Activated CD4-positive, alpha-beta T cell treated with anti-CD3 and anti-CD28 coated beads, Interleukin-2, amount 50 U/mL, for 16 hours (primary cell): ENCODE measurements at places on chromosomes 2 and 18.

DNA sequence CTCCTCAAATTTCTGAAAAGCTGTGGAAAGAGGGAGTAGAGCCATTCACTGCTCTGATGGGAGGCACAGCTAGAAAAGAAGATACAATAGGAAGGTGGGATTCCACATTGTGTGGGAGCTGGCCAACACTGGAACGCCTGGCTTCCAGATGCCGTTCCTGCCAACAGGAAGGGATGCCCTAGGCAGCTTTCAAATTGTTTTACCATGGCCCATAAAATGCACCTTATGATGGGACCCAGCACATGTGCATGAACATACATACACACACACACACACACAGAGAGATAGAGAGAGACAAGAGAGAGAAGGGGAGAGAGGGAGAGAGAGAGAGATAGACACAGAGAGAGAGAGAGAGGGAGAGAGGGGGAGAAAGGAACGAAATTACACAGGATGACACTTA is 86.1 kb upstream of the BZW1 start:
- DNase-seq, result no peak

DNA sequence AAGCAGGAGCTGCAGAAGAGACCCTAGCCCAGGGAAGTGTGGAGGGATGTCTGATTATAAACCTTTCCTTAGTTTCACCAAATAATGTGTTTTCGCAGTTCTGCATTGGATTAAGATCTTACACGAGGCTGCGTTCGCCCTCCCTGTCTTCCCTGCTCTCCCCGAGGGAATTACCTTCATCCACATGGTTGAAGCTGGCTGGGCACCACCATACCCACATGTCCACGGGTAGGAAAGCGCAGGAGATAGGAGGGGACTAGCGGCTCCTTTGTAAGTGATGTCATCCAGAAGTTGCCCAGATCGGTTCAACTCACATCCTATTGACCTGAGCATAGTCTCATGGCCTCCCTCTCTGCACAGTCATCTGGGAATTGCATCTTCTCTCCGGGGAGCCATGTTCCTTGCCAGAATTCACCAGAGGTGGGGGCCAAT is 1.1 kb downstream of the TTL start:
- peak; percentile 40 for DNase-seq

DNA sequence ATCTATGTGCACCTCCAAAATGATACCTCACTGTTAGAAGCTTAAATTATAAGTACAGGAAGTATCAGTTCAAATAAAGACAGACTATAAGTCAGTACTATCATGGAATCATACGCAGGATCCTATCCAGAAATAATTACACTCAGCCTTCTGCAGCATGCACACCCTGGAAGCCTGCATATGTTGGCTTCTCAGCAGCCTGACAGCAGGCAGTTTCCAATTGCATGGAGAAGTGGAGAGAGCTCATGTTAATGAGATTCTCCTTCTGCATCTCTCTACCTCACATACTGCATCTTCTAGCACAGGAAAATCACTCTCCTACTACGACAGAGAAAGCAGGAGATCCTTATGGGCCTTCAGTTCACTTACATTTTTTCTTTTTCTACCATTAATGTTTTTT is 20.5 kb downstream of the NR4A2 start:
- no peak for DNase-seq

- DNase-seq, result no peak
These were observed 304.0 kb downstream of the DYSF start for GRCh38 chr2:71757351-71757750.

- no peak for DNase-seq
These were observed 254.3 kb downstream of the SOX11 start for GRCh38 chr2:5946225-5947115.

DNA sequence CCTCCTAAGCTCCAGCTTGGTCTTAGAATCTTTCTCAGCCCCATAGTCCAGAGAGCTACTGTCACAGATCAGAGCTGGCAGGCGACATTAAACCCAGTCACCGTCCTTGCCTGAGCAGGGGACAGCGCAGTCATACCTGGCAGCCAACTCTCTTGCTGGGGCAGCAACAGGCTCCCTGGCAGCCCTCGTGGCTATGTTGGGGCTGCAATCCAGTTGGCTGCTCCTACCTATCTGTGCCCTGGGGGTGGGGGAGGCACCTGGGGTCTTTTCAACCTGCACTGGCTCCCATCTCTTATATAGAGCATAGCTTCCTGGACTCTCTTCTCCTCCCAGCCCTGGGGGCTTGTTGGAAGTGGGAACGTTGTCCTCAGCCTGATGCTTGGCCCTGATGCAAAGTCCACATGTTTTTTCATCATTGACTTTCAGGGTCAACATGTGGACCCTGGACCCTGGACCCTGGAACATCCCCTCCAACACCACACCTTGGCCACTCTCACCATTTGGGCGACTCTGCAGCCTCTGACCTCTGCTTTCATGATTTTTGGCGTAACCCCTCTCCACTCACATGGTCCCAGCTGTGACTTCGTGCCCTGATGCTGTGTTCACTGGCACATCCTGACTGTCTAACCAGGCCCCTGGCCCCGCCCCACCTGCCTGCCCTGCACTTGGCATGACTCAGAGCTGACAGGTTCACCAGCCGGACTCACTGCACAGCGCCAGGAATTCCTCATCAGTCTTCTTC is 45.6 kb downstream of the ATOH8 start:
- peak; percentile 6 for DNase-seq

GRCh38 chr2:12436935-12437561 is 279.7 kb upstream of the TRIB2 start:
- DNase-seq, result no peak

GRCh38 chr2:41735476-41735875 is 312.3 kb upstream of the PKDCC start:
- no peak for DNase-seq

GRCh38 chr2:69693059-69693774 is 48.7 kb upstream of the ANXA4 start:
- no peak for DNase-seq

DNA sequence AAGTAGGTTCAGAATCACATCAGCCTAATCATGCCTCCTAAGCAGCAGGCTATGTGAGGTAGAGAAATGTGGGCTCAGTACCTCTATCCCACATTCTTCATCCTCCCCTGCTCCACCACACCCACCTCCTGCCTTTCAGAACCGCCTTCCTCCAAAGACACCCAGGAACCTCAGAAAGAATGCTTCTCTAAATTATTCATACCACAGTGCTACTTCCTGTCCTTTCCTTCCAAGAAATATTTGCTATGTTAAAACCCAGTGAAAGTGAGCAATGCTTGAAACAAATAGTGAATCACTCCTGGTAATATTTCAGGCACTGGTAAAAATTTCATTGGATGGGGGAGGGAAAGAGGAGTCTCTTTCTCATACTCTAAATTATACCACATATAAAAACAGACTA is 24.0 kb upstream of the CREB1 start:
- DNase-seq, result peak; percentile 74

DNA sequence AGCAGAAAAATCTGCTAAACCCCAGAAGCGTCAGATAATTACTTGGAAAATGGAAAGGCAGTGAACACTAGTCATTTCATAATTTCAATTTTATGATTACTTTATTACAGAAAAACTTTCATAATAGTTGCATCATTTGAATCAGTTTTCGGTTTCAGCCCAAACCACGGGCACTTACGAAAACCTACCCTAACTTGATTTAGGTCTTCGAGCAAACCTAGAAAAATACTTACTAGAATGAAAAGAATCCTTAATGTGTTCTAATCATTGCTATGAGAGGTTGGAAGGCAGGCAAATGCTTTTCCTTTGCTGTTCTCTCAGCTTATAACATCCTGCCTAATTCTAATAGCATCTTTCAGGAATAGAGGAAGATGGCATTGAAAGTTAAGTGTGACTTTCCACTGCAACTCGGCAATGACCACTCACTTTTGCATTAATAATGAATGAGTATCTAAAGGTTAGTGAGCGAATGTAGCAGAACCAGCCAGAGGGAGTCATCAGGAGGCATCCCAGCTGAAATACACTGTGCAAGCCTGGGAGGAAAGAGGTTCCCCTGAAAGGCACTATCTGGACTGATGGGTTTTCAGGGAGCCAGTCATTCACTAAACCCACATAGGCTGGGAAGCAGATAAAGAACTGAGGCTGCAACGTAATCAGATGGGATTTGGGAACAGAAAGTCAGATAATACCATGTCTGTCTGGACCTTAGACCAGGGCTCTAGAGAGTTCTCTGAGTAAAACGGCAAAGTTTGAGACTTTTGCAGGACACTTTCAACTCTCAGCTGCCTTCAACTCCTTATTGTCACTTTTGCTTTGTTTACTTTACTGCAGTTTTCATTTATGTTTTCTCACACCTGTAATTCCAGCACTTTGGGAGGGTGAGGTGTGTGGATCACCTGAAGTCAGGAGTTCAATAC is 520.8 kb downstream of the RNF144A start:
- DNase-seq, result peak; percentile 82

- DNase-seq, result no peak
These were observed 162.0 kb downstream of the SH3BP4 start for GRCh38 chr2:235113854-235114253.

DNA sequence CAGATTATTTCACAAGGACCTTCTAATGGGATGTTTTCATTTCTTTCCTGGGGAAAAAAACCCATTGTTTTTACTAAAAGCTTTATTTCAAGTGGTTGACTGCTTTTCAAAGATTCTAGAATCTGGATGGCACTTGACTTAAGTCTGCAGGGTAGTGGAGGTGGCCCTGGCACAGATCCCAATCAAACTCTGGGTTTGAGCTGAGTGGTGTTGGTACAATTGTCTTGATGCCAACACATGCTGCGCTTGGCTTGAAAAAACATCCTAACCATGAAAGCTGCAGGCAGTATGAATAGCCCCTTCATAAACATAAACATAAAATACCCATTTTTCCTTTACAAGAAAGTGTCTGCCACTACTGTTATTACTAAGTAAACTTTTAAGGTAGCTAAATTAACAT is 3.6 kb downstream of the PAPOLG start:
- no peak for DNase-seq

DNA sequence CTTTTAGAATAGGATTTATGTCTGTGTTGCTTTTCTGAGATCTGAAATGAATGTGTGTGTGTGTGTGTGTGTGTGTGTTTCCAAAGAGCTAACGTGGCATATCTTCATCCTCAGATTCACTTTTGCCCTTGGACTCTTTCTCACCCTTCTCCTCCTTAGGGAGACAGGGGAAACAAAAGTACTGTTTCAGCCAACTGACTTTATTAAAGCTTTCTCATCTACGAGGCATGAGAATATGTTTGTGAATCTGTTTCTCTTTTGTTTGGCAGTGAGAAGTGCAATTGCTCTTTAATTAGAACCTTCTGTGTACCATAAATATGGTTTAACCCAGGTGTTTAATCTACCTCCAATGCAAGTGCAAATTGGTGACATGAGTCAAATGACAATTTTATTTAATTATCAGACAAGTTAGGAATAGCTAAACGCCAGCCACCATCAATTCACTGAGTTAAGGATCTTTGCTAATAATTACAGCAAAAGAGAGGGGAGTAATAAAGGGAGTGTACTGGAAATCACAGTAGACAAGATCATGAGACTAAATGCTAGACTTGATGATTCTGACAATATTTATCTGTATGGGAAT is 186.4 kb upstream of the COL3A1 start:
- DNase-seq, result no peak

- DNase-seq, result no peak
These were observed 14.5 kb downstream of the ATG16L1 start for GRCh38 chr2:233265899-233266431.

DNA sequence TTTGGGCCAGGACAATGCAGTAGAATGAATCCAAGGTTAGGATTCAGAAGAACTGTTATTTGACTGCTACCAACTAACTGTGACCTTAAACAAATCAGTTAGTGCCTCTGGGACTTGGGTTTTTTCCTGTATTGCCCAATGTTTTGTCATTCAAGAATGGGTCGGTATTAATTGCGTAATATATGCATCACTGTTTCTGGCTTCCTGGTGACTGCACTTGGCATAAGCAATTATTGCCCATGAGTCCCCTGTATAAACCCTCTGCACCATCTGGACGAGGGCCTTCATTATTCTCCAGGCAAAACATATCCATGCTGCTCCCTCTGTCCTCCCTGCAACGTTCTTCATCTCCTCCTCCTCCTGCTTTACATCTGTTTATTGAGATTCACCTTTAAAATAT is 255.8 kb upstream of the LRRTM1 start:
- no peak for DNase-seq

- no peak for DNase-seq
These were observed 358.6 kb downstream of the RBM43 start for GRCh38 chr2:150903055-150903454.

DNA sequence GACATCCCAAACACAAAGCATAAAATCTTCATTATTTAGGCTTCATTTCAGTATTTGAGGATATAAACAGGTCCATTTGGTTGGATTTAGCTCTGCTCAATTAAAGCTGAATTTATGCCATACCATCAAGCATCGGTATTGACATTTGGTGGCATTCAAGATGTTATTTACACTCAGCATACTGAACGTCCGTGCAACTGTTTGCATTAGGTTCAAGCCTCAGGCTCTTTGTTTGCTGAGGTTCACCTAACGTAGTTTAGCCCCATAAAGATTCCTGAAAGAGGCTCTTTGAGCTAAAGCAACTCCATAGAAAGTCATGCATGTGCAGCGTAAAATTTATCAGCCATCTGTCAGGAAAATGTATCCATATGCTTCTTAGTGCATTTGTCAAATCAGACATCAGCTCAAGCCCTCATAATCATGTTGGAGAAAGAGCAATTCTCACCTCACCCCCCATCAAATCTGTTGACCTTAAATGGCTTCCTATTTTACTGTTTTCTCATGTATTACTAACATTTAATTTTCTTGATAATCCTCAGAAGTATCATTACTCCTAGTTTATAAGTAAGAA is 366.9 kb downstream of the EPHA4 start:
- DNase-seq, result no peak

DNA sequence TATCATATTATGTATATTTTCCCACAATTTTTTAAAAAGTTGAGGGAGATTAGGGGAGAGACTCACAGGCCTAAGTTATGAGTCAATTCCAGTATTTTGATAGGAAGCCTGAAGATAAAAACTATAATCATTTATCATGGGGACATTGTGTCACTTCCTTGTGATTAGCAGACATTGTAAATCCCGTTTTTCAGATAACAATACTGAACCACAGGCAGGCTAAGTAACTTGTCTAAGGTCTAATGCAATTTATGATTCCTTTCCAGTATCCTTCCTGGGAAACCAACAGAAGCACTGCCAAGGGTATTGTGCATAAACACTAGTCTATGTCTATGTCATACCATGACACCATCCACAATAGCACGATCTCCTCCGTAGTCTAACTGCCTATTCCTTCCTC is 235.2 kb upstream of the PIK3C3 start:
- DNase-seq, result no peak

DNA sequence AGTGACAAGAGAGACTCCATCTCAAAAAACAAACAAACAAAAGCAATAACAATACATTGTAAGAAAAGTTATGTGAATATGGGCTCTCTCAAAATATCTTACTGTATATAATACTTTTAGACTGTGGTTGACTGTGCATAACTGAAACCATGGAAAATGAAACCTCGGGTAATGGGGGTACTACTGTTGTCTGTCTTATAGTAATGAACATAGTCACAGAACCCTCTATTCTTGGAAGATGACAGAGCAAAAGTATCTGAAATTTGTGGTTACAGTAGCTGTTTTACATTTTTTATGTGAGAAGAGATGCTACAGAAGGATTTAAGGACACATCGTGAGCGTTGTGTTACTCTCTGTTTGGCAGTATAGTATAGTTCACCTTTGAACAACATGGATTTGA is 60.5 kb downstream of the MAP4K4 start:
- DNase-seq, result peak; percentile 73

GRCh38 chr2:189066037-189066436 is 91.9 kb downstream of the COL3A1 start:
- no peak for DNase-seq

- no peak for DNase-seq
These were observed 34.7 kb downstream of the FAM228A start for GRCh38 chr2:24209389-24210105.
